ENCODE measurements at places on chromosomes 4 and X.

DNA sequence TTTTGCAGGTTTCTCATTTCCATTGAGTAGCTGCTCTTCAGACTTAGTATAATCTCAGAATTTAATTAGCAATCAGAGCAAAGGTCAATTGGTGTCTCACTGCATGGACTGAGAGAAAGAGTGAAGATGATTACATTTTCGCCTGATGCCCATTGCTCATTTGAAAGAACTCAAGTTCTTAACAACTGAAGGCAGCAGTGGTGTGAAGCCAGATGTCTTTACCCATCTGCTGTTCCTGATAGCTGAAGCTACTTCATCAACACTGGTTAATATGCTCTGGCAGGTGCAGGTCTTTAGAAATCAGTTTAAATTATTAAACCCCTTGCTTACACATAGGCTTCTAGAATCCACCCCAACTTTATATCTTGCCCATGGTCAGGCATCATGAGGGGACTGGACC lies 64.5 kb upstream of the FRAS1 start:
- DNase-seq: no peak

DNA sequence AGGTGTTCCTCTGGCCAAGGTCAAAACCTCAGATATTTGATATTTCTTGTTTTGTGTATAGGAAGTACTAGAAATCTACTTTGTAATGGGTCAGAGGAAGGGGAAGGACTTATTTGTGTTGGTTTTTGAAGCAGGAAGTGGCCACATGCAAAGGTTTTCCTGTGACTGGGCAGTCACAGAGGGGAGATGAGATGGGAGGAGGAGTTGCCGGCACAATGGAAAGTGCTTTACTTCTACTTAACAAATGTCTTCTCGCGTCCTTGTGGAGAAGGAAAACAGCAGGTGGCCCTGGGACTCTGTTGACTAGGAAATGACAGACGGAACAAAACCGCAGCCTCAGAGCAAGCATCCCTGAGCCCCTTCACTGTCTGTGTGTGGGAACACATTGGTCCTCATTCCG lies 46.6 kb downstream of the SHROOM2 start:
- no peak for DNase-seq

DNA sequence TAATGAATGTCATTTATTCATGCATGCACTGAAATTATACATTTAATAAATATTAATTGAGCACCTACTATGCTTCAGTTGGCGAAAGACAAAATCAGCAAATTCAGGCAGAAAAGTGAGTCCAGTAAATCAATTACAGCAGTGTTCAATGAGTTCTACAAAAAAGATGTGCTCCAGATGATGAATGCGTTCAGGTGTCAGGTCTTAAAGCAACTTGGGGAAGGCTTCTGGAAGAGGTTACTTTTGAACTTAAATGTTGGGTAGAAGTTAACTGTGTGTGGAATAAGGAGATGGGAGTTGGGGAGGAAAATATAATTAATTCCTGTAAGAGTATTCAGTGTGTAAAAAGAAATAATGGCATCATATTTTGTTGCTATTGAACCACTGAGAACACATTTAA lies 79.0 kb downstream of the SLC7A11 start:
- DNase-seq: no peak

GRCh38 chr4:9703391-9703790 lies 78.0 kb upstream of the DRD5 start:
- DNase-seq: peak; percentile 31

DNA sequence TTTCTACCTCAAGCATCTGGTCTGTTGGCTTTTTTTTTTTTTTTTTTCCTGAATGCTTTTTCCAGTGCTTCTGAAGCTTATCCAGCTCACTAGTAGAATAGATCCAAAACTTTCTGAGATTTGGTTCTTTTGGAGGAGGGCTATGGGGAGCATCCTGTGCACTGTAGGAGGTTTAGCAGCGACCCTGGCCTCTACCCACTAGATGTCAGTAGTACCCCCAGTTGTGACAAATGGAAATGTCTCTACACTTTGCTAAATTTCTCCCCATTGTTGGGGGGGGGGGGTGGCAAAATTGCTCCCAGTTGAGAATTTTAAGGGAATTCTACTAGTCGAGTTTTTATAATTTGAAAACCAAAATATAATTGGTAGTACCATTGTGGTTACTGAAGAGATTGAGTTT lies 23.0 kb upstream of the PPA2 start:
- no peak for DNase-seq

DNA sequence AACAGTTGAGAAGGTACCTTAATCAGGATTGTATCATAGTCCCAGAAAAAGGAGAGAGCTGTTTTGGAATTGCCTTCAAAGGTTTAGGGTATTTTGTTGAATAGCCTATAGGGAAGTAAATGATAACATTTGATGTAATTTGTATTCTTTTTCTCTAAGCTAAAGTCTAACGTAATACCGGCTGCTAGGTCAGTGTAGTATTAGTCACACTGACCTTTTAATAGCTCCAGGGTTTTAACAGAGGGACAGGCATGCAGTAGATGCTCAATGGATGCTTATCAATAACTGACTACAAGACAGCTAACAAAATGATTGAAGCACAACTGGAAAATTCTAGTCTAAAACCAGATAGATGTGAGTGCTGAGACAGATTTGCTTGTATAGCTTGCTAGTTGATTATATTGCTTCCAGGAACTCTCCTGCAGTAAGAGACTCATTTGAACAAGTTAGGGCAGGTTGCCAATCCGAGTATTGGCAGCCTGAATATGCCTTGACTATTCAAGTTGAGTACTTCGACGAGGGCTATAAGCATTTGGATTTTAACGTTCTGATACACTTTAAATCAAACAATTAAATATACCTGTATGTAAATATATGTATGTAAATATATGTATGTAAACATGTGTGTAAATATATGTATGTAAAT lies 16.5 kb upstream of the PNPLA4 start:
- DNase-seq: no peak

DNA sequence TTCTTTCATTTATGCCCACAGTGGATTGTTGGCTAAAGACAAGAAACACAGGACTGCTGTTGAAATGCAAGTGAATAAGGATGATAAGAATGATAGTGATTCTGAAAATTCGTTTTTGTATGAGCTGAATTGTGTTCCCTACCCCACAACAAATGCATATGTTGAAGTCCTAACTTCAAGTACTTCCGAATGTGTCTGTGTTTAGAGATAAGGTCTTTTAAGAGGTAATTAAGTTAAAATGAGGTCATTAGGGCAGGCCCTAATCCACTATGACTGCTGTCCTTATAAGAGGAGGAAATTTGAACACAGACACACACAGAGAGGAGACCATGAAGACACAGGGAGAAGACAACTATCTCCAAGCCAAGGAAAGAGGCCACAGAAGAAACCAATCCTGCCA lies 126.6 kb upstream of the ACSL4 start:
- no peak for DNase-seq

DNA sequence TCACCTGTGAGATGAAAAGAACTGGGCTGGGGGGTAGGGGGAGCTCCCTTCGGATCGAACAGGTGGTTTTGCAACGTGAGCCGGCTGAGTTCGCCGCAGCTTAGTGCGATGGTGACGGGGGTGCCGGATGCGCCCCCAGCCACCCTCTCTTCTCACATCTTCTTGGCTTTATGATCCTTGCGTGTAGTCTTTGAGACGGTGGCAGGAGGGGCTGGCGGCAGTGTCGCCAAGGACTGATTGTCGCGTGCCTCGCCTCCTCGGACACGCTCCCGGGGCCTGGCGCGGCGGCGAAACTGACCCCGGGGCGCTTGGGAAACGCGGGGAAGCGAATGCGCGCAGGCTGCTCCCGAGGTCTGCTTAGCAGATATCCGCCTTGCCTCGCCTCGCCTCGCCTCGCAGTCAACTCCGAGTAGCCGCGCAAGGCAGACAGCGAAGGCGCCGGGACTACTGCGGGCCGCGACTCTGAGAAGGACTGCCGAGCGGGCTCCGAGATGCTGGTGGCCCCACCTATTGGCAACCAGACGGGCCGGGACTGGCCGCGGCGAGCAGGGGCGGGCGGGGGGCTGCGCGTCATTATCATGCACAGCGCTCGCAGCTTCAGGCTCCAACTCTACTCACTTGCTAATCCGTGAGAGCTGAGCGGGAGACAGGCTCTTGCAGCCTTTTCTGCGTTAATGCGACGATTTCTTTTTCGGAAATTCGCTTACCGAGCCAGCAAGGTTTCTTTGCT lies 1.5 kb downstream of the GRID2 start:
- DNase-seq: no peak

GRCh38 chrX:65866146-65866545 lies 173.7 kb downstream of the VSIG4 start:
- peak; percentile 1 for DNase-seq

GRCh38 chrX:139930916-139931645 lies 1.8 kb downstream of the ATP11C start:
- peak; percentile 52 for DNase-seq

- DNase-seq: no peak
Measured at GRCh38 chr4:11704186-11704830, 275.6 kb upstream of the HS3ST1 start.

DNA sequence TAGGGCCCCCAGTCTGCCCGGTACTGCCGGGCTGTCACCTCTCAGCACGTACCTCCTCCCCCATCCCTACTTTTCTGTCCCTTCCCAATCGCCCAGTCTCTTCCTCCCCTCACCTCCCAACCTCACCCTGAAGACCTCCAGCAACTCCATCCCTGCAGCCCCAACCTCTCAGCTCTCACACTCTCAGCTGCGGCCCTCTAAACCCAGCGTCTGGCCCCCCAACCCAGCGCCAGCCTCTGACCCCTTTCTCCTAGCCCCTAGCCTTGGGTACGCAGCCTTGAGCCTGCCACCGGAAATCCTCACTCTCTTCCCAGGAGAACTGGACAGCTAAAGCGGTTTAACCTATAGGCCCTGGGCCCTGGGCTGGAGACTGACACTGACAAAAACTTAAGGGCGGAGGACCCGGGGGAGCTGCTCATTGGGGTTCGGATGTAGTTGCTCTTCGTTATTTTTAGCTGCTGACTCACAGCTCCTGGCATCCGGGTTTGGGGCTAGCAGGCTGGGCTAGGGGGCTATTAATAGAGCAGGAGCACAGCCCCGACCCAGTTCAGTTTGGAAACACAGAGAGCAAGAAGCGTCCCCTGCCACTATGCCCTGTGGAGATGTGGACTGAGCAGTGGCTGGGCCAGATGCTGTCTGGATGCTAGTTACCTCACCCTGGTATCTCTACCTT lies 9.6 kb upstream of the DLG3 start:
- DNase-seq: peak; percentile 15

- DNase-seq: no peak
Measured at GRCh38 chr4:40562681-40563080, 67.0 kb downstream of the RBM47 start.

GRCh38 chr4:38668203-38668971 lies 4.4 kb downstream of the KLF3 start:
- DNase-seq: no peak

DNA sequence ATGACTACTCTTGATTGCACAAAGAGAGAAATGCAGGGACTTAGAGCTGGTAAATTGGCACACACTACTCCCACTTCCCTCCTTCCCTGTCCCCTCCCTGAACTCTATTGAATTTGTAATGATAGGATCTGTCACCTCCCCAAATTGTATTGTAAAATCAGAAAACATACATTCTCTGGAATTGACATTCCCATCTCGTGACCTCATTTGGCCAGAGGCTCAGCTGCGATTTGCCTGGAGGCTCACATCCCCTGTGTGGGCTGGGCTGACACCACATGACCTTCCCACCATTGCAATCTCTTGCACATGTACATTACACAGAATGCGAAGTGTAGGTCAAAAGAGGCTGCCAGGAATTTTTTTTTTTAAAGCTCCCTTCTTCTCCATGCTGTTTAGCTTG lies 172.1 kb downstream of the MID1IP1 start:
- DNase-seq: no peak

DNA sequence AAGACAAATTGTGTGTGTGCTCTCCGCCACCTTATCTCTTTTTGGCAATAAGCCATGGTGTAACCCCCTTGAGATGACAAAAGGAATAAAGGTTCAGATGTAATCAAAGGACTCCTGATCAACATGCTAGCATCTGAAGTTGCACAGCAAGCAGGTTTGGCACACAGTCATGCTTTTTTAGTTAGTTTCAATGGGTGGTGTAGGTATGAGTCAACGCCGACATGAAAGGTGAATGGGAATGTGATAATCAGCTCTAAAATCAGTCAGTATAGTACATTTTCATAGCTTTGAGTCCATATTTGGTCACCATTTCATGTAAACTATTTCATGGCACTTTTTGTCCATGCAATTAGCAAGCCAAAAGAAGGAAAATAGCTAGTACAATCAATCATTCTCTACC lies 50.4 kb upstream of the ETNPPL start:
- DNase-seq: no peak

DNA sequence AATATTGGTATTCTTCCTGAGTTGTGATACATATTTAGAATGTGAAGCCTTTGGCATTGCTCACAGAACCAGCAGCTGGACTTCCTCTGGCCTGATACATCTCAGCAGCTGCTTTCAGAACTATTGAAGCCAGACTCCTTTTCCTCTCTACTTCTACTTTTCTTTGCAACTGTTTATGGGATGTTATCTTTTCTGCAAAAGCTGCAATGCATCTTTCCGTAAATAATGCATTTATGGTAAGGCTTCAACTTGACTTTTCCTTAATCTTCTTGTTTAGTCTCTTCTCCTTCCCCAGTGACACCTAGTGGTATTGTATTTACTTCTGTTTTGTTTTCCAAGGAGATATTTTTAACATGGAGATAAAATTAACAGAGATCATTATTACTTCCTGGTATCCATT lies 1548.7 kb downstream of the PCDH7 start:
- DNase-seq: no peak
